Articular chondrocyte of knee joint (primary cell): ENCODE measurements at places on chromosomes 16 and 17. TPM values are rescaled to one million over a fixed set of nuclear protein-coding genes. Genes with fewer than 3 reads are reported as not detected.

GPR142 gene
- total RNA-seq: not detected in 2 replicates

SLC6A2 gene
- not detected in 2 replicates for total RNA-seq

VASN gene
- total RNA-seq: 130 and 192 TPM in 2 replicates

SP6 gene
- total RNA-seq: 0.22 and 0.26 TPM in 2 replicates

CPSF4L gene
- 0.13 TPM in 1 of 2 replicates, not detected in the other for total RNA-seq

COL1A1 gene
- 1,350 and 1,566 TPM in 2 replicates for total RNA-seq
